Activated naive CD8-positive, alpha-beta T cell treated with anti-CD3 and anti-CD28 coated beads for 36 hours (primary cell): ENCODE measurements at places on chromosomes 3 and 15. TPM values are rescaled to one million over a fixed set of nuclear protein-coding genes. Genes with fewer than 3 reads are reported as not detected.

DNA sequence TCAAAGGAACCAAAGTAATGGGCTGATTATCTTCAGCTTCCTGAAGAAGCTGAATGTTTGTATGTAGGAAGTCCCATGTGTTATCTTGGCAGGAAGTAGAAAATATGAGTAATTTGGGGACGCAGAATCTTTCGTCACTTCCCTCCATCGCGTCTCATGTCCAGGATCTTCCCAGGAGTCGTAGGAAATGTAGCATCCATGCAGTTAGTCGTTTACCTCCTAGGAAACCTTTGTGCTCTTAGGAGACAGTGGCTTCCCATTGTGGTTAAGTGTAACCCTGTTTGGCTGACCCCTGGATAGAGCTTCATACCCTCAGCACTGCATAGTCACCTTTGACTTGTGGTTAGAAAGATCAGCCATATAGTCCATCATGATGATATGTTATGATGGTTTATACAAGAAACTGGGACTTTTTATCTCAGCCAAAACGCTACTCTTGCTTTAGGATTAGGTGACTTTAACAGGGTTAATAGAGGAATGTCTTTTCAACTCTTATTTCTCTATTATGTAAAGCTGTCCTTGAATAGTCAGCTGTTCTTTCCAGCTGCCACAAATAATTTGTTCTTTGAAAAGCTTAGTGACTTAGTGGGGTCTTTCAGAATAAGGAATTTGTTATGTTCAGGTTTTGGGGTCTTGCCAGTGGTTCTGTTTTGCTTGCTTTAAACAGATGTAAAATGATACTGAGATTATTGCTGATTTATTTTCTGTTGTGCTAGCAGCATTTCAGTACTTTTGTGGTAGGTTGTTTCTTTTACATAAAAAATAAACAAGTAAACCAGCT, 92.2 kb downstream of the KLHL25 start:
- peak; percentile 39 for DNase-seq

ARGFX gene
- not detected for total RNA-seq

DNA sequence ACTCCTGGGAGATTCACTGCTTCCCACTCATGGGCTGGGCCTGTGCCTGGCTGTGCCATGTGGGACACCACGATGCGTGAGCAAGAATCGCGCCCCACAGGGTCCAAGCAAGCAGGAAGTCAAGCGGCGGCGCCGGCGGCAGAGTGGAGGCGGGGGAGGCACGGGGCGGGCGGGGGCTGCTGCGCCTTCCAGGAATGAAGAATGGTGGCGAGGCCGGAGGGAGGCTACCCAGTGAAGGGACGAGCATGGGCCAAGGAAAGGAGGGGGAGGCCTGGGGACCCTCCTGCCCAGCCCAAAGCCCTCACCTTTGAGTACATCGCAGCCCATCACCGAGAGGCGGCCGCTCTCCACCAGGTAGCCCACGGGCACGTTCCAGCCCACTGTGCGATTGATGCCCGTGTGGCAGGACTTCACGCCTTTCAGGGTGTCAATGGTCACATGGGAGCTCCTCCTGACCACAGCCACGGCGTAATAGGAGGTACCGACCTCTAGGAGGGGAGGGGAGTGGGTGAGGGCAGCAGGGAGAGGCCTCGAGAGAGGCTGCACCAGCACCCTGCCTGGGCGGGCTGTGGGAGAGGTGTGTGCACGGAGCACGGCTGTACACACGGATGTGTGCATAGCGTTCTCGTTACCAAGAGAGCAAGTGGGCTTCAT, 5.5 kb downstream of the MELTF start:
- DNase-seq = no peak

GRCh38 chr3:130340766-130341165, 4.7 kb upstream of the COL6A5 start:
- DNase-seq = no peak

ANKRD34C gene
- not detected for total RNA-seq

TRPM1 gene
- total RNA-seq = not detected

DNA sequence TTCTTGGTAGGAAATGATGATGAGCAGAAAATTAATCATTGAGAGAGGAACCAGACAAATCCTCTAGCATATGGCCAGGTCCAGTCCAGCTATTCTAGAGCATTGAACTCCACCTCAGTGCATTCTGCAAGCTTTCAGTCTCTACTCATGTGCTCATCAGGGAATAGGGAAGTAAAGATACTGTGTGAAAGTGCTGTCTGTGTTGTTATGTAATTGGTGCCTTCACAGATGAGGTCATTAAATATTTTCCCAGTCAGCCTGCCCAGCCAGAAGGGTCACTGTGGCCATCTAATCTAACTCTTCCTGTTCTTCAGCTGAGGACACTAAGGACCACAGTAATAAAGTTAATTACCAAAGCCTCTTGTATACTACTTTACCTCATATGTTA, 28.2 kb downstream of the C3orf62 start:
- no peak for DNase-seq

DNA sequence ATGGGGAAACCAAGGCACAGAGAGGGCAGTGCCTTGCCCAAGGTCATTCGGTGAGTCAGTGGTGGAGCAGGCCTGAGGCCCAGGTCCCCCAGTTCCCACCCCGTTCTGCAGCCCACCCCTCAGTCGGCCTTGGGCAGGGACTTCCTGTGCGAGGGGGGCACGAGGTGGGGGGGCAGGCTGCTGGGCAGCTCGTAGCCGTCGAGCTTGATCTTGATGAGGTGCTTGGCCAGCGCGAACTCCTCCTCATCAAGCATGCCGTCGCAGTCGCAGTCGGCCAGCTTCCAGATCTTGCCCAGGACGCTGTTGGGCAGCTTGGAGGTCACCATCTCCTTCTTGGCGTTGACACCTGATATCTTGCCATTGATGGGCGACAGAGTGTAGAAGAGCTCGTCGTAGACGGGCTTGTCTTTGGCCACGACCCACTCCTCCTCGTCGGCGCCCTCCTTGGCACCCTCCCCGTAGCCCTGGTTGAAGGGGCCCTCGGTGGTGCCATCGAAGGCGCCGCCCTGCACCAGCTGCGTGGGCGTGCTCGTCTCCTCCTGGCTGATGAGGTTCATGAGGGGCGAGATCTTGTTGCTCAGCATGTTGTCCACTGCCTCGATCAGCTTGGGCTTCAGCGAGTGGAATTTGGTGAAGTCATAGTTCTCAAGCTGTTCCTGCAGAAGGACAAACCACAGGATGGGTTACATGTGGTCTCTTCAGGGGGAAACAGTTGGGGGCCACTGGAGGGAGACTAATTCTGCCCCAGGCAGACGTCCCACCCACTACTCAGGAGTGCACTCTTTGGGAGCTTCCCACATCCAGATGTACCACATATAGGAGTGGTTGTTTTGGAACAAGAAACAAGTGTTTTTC, 6.9 kb upstream of the SPTBN5 start:
- no peak for DNase-seq

DNA sequence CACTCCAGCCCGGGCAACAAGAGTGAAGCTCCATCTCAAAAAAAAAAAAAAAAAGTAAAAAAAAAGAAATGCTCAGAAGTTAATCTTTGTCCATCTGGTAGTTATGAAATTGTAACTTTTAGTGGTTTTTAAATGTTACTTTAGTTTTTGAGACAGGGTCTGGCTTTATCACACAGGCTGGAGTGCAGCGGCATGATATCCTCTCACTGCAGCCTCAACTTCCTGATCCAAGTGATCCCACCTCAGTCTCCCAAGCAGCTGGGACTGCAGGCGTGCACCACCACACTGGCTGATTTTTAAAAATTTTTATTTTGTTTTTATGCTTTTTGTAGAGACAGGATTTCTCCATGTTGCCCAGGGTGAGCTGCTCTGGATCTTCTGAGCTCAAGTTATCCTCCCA, 1.3 kb downstream of the RNU5B-1 start:
- DNase-seq = no peak

GRCh38 chr3:1469687-1470086, 376.9 kb downstream of the CNTN6 start:
- no peak for DNase-seq

GRCh38 chr15:71509139-71509538, 301.2 kb upstream of the NR2E3 start:
- DNase-seq = no peak

CCR9 gene
- not detected for total RNA-seq

DNA sequence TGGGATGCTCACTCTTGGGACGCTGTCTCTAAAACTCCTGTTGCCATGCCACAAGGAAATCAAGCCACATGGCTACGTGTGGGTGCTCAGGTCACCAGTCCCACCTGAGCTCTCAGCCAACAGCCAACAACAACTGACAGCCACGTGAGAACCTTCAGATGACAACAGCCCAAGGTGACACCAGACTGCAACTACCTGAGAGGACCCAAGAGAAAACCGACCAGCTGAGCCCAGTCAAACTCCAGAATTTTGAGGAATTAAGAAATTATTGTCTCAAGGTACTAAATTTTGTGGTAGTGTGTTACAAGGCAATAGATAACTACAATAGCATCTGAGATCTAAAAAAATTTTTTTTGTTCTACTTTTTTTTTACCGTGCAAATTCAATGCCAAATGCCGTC, 75.2 kb downstream of the ITGA11 start:
- DNase-seq = no peak

C3orf49 gene
- not detected for total RNA-seq

- DNase-seq = no peak
Observed at GRCh38 chr15:50840520-50840919, 68.0 kb upstream of the AP4E1 start.

C3orf18 gene
- 15.9 TPM for total RNA-seq

DNA sequence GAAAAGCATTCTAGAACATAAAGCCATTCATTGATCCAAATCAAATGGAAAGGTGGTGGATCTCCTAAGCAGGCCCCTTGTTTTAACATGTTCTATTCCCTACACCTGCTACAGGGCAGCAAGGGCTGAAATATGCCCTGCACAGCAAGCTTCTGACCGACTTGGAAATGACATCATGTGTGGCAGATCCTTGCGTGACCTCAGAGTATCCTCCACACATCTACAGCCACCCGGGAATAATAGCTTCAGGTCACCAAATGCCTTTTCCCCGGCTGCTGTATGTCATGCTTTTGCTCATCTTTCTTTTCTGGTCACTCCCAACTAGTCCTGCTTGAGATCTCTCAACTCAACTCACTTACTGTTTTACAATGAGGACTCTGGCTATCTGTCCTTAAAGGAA, 158.2 kb downstream of the ZNF385D start:
- DNase-seq = no peak

DNA sequence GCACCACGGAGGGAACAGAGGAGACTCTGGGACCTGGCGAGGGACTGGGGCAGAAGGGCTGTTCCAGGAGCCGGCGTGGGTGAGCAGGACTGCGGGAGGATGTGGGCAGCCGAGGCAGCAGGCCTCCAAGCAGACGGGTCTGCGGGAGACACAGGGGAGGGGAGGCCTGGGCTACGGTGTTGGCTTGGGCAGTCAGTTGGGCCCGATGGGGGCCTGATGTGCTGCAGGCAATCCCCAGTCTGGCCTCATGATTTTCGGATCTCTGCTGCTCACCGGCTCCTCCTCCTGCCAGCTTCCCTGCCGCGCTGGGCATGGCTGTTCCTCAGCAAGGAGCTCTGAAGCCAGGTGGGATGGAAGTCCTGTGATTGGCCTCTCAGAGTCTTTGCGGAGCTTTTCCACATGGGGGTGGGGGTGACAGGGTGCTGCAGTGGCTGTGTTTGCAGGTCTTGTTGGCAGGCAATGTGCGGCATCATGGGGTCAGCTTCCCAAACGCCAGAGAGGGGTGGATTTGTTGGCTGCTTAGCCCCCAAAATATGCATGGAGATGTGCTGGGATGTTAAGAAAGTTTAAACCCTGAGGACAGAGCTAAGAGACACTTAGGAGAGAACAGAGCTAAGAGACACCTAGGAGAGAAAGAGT, 19.3 kb downstream of the MINAR1 start:
- no peak for DNase-seq

GABRR3 gene
- total RNA-seq = not detected

DNA sequence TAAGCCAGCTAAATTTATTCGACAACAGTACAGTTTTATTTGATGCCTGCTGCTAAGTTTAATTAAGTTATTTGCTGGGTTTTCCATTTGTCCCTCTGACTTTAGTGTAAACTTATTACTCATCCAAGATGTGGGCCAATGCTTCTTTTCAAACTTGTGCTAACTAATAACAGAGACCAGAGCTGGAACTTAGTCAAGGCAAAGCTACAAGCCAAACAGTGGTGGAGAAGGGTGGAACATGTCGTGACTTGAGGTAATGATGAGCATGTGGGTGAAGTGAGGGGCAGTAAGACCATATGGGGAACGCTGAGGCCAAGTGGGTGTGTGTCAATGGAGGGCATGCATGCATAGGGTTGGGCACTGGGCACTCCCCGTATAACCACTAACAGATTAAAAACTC, 63.9 kb downstream of the NMD3 start:
- DNase-seq = no peak

DNA sequence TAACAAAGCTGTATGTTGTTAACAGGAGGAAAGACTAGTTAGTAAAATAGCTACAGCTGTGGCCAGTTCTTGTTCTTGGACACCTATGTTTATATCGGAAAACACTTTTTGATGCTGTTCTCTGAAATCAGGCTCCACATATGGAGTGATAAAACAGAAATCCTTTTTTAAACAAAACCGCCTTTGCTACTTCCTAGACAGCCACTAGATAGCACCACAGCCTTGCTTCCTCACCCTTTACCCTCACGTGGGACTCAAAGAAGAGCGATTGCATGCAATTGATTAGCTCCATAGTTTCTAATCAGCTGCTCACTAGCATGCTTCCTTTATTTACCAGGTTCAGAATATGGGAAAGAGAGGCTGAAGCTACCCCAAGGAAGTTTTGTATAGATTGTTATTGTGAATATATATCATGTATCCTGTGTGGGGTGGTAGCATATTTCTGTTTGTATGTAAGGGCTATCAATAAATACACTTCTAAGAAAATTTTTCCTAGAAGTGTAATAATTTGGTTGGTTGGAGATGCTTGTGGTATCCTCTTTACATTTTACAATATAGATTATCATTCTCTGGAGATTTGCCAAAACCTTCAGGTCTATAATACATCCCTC, 4.3 kb upstream of the MTFMT start:
- DNase-seq = no peak

CAMK2N2 gene
- total RNA-seq = not detected

GRCh38 chr15:81362790-81363189, 11.2 kb downstream of the TMC3 start:
- no peak for DNase-seq

DNA sequence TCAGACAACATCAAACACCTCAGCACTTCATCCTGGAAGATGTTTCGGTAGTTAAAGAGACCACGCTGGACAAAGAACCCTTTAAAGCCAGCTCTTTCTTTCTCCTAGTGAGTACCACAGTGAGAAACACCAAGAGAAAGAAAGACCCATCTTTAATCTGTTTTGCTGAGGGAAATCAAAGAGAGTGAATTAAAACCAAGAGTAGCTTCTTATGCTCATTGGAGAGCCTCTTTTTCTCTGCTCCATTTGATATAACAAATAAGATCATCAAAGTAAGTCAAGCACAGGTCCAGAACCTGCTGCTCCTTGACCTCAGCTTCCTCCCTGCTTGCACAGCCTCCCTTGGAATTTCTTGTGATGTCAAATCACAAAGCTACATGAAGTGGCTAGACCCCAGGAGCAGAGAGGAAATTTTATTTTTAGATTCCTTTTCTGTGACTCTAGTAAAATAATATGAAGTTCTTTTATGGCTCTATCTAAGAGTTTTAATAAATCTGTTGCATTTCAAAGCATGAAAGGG, 436.4 kb downstream of the C3orf38 start:
- no peak for DNase-seq

- DNase-seq = no peak
Observed at GRCh38 chr3:30341079-30341478, 265.3 kb upstream of the TGFBR2 start.
